ENCODE measurements at places on chromosomes 2 and 18.

DNA sequence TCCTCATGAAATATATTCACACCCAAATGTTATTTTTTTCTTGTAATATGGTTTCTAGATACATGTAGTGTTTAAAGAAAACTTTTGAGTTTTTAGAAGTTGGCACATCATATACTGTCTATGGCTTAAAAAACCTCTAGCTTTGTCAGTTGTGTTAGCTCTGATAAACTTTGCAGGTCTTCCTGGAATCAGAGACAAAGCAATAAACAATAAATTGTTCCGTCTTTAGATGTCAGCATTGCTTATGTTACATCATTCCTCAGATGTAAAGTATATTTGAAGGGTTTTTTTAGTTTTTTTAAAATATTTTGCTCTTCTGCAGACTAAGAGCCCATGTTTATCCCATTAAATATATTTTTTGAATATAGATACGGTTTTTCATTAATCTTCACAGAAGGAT, 145.1 kb downstream of the GPD2 start:
- DNase-seq: no peak

DNA sequence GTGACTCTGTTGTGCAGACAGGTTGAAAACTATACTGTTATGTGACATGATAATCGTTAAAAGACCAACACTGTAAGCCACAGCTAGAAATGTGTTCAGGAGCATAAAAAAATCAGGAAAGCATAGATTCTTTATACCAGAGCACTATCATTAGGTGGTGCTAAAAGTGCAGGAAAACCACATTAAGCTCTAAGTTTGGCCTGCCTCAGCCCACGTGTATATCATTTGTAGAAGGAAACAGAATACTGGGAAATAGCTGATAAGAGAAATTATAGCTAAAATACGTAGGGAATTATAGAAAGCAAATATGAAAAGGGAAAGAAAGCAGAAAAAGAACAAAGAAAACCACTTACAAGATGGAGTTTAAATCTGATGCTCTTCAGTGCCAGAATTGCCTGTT, 26.5 kb upstream of the C2orf74 start:
- DNase-seq: no peak

- DNase-seq: no peak
Observed at GRCh38 chr2:55986700-55987440, 63.3 kb upstream of the EFEMP1 start.

DNA sequence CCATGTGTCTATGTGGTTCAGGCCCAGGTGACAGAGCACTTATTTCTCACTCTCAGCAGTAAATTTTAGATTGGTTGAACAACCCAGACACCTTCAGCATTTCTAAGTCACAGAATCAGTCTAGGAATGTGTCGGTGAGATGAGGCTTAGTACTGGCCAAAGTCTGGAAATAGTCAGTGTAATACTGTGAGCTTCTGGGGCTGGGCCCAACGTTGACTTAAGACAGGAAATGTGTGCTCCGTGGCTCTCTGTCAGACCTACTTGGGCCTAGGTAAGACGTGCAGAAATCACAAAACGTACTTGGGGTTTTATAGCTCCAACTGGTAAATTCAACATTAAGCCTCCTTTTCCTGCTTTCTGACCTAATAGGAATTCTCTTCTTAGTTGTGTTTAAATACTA, 160.3 kb upstream of the COL3A1 start:
- DNase-seq: no peak

GRCh38 chr2:60091894-60092293, 461.6 kb downstream of the BCL11A start:
- no peak for DNase-seq

- no peak for DNase-seq
Observed at GRCh38 chr2:63218800-63219526, 168.3 kb downstream of the OTX1 start.

DNA sequence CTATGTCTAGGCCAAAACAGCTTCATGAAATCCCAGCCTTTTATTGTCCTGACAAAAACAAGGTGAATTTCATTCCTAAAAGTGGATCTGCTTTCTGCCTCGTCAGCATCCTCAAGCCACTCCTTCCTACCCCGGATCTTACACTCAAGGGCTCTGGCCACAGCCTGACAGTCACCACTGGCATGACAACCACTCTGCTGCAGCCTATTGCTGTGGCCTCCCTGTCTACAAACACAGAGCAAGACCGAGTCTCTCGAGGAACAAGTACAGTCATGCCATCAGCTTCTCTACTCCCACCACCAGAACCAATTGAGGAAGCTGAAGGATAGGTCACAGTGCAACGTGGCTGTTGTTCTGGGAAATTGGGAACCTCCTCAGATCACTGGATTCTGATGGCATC, 106.1 kb downstream of the ICA1L start:
- no peak for DNase-seq

- no peak for DNase-seq
Observed at GRCh38 chr2:220775856-220776488, 796.1 kb downstream of the EPHA4 start.

DNA sequence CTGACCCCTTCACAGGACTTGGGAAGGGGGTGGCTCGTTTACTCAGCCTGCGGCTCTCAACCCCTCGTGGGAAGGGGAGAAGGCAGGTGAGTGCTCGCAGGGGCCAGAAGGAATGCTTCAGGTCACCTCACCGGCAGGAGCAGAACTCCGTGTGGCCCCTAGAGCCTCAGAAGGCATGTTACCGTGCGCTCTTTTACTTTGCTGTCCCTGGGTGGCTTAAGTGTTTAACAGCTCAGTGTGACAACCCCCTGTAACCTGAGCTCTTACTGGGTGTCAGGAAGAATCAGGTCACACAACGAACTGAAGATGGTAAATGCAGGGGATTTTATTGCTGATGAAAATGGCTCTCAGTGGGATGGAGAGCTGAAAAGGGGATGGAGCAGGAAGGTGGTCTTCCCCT, 1235.4 kb downstream of the LRP1B start:
- no peak for DNase-seq

DNA sequence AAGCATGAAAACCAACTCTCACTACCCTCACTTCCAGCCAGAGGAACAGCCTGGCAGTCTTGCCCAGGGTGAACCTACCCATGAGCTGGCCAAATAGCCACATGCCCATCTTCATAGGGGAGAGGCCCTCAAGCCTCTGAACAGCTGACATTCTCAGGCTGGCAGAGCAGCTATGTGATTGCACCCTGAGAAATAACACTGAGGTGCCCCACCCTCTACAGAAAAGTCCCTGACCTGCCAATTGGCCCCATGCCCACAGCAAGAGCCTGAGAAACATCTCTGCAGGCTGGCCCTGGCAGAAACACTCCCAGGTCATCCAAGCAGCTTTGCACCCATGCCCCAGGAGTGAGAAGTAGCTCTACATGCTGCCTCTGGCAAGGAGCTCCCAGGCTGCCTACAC, 127.4 kb upstream of the OTX1 start:
- DNase-seq: no peak

- DNase-seq: no peak
Observed at GRCh38 chr18:74511823-74512222, 15.7 kb downstream of the CNDP2 start.

GRCh38 chr2:240990266-240990529, 8.2 kb upstream of the SNED1 start:
- DNase-seq: no peak

DNA sequence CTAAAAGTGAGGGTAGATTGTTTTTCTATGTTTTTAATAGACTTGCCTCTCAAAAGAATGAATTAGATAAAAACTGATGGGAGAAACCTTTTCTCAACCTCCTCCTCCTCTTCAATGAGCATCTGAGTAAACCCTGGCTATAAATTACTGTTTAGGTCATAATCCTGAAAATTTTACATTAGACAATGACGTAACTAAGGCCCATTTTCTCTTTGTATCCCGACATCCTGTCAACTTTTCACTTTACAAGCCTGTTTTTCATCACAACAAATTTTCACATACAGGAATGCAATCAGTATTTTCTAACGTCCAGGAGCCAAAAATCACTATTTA, 1.3 kb downstream of the SPIRE1 start:
- no peak for DNase-seq

DNA sequence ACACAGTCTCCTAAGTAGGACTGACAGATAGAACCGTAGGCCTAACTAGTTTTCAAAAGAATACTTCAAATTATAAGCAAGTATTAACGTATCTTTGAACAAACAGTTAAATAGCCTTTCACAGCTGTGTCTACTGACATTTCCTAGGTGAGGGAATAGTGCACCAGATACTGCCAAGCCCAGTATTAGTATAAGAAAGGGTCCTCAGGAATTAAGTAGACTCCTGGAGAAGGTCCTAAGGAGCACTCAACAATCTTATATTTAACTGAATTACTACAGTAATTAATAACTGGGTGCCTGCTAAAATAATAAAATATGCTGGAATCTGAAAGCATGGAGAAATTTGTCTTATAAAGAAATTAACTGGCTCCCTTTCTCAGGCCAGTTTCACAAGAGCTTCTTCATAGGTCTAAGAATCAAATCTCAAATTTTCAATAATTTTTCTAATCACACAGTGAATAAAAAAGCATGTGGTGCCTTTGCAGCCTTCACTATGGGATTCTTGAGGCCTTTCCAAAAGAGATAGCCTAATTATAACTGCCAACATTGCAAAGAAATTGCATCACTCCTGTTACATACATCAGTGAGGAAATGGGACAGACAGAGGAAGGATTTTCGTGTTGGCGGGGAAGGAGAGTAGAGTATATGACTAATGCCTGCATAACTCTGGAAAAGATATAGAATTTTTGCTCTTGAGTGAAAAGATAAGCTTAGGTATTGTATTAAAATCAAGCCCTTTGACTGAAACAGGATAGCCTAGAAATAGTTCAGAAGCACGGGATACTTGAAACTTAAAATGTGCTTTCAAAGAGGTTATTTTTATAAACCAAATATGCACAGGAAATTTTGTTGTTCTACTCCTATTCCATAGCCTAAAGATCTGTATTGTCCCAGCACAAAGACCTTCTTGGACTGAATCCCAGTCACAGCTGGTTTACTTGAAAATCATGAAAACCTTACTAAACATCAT, 228.6 kb upstream of the STK17B start:
- DNase-seq: no peak

DNA sequence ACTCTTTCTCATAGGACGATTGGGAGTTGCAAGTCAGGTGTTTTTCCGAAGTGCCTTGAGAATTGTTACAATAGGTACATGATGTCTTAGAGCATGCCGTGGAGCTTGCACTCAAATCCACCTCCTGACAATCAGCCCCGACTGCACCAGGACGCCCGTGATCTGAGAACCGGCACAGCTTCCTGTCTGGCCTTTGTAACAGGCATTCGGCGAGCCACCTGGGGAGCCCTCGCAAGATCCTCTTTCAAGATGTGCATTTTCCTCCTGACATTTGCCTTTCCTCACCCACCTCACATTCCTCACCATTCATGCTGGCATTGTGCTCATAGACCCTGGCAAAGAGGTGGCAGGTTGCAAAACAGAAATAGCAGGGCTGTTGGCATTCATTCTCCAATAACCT, 427.3 kb downstream of the GALR1 start:
- DNase-seq: no peak

DNA sequence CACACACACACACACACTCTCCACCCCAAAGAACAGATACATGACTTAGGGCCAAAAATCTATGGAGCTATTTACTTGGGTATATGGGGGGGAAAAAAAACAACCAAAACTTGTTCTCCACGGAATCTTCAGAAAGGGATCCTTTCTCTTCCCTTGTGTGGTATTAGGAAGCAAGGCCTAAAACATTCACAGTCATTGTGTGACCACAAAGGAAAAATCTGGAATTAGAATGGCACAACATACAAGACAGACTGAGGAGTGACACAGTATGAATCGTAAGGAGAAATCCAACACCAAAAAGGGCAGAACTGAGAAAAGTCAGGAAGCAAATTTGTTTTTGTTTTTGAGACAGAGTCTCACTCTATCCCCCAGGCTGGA, 70.3 kb downstream of the ASXL2 start:
- no peak for DNase-seq

- DNase-seq: no peak
Observed at GRCh38 chr2:233792720-233793119, 14.6 kb downstream of the MROH2A start.

DNA sequence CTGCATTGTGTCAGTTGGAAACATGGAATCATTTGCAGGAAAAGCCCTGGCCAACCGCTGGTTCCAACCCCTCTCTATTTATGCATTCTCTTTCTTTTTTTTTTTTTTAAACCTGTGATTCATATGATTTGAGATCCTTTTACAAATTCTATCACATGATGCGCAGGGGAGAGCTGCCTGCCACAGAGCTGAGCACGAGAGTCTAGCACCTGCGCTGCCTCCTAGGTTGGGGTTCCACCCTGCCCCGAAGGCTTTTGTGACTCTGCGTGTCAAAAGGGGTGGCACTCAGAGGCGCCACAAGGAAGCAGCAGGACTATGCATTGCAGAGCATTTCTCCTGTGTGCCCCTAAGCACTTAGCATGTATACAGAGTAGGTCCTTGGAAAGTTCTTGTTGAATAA, 17.3 kb upstream of the ESPNL start:
- DNase-seq: no peak

DNA sequence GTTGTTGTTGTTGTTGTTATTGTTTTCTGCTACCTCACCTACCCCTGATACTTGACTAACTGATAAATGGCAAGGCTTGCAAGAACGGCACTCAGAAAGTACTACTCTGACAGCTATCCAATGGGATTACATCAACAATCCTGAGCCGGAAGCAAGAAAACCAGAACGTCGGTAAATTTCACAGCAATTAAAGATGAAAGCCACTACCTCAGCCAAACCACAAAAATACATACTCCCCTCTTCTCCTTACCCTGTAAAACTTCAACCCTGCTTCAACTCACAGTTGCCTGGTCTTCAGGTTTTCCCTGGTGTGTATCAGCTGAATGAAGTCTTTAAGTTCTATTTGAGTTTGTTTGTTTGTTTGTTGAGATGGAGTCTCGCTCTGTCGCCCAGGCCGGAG, 293.7 kb upstream of the RND3 start:
- DNase-seq: no peak

- no peak for DNase-seq
Observed at GRCh38 chr18:57869221-57869620, 66.1 kb upstream of the ATP8B1 start.

DNA sequence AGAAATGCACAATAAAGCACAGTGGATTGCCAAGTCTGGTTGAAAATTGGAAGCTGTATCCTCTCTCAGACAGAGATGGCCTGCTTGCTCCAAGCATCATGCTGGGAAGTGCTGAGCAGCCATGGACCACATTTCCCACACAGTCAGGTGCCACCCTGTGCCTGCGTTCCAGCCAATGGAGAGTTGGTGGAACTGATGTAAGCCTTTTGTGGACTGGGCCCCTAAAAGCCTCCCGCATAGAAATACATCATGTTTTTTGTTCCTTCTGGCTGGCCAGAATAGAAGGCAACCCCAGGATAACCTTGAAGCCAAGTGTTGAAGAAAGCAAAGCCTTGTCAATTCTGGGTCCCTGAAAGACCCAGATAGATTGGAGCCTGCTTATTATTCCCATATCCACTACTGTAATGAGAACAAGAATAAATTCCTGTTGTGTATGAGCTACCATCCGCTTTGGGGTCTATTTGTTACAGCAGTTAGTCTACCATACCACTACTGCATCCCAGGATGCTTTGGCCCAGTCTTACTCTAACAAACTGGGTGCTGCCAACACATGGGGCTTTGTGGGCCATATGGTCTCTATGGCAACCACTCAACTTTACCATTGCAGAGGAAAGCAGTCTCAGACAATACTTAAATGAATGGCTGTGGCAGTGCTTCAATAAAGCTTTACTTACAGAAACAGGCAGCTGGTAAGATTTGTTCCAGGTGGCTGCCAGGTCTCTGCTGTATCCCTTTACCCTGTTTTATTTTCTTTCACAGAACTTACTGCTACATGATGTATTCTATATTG, 65.4 kb downstream of the POLE4 start:
- DNase-seq: no peak

Data from CD4-positive, alpha-beta T cell (primary cell).